Cerebellar nuclear complex (tissue), 1 donor: ENCODE measurements at places on chromosomes 6 and 20.

DNA sequence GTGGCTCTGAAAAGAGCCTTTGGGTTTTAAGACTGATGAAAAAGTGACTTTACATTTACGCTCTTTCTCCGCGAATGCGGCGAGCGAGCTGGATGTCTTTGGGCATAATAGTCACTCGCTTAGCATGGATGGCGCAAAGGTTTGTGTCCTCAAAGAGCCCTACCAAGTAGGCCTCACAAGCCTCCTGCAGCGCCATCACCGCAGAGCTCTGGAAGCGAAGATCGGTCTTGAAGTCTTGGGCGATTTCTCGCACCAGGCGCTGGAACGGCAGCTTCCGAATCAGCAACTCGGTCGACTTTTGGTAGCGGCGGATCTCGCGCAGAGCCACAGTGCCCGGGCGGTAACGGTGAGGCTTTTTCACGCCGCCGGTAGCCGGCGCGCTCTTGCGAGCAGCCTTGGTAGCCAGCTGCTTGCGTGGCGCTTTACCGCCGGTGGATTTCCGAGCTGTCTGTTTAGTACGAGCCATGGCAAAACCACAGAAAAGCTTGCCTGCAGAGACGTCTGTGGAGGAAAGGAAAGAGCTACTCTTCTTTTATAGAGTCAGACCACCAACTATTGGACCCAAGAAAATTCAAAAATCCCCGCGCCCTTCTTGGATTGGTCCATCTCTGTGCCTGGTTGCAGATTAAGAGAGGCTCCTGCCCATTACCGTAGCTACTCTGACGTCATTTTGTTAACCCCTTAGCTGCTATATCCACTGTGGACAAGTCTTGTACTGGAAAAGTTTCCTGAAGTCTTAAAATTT lies 55.5 kb upstream of the HFE start:
- DNase-seq = peak; percentile 45

DNA sequence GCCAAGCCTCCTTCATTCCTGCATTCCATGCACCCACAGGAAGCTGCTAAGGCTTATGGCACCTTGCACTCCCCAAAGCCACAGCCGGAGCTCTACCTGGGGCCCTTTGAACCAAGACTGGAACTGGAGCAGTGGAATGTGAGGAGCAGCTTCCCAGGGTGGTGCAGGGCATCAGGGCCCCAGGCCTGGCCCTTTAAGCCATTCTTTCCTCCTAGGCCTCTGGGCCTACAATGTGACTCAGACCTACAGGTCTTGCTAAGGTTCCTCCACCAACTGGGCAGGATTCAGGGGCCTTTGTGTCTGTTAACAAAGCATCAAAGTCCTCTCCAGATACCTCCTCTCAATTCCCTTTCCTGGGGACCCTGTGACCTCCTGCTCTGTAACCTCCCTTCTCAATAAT lies 36.2 kb downstream of the SF3B5 start:
- no peak for DNase-seq

GRCh38 chr20:35956616-35957015 lies 2.3 kb upstream of the SCAND1 start:
- DNase-seq = no peak

GRCh38 chr20:21134883-21135493 lies 9.1 kb downstream of the KIZ start:
- DNase-seq = no peak

DNA sequence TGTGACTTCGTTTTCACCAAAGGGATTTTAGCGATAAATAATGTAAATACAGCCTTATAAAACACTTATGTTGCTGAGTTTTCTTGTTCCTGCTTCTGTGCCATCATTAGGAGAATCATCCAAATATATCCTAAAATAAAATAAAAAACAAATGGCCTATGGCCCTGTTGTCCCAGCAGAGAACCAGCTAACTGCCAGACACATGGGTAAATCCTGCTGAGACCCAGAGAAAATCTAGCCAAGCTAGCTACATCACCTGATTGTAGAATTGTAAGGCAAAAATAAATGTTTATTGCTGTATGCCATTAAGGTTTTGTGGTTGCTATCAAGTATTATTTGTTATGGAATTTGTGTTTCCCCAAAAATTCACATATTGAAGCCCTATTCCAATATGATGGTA lies 631.2 kb upstream of the SYNCRIP start:
- no peak for DNase-seq

- DNase-seq = no peak
Observed at GRCh38 chr6:43714311-43715055, 26.9 kb upstream of the MRPS18A start.

- DNase-seq = no peak
Observed at GRCh38 chr6:26329763-26330511, 35.1 kb upstream of the BTN3A2 start.

- DNase-seq = no peak
Observed at GRCh38 chr6:41759905-41760579, 12.8 kb upstream of the PGC start.

- no peak for DNase-seq
Observed at GRCh38 chr6:143561105-143561704, 49.7 kb upstream of the FUCA2 start.

- DNase-seq = no peak
Observed at GRCh38 chr20:3777716-3778629, 3.3 kb downstream of the SPEF1 start.

DNA sequence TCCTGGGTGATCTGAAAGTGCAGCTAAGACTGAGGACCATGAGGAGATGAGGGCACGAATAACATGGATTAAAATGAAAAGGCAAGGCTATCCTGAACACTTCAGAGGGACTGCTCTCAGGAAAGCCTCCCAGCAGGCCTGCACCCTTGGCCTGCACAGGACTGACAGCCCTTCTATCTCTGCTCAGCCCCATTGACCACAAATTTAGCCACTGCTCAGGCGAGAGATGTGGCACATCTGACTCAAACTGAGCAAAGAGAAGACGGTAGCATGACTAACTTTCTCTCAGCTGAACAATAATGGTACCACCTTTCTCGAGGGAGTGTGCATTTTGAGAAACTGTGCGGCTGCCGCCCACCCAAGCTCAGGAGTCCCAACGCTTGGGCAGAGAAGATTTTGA lies 257.5 kb downstream of the ADGB start:
- DNase-seq = no peak

GRCh38 chr6:42471142-42471541 lies 19.4 kb upstream of the TRERF1 start:
- no peak for DNase-seq

GRCh38 chr20:19336631-19337030 lies 124.2 kb downstream of the SLC24A3 start:
- DNase-seq = no peak

- no peak for DNase-seq
Observed at GRCh38 chr20:32589256-32589655, 4.1 kb upstream of the NOL4L start.

- DNase-seq = no peak
Observed at GRCh38 chr6:105900125-105900937, 185.8 kb upstream of the PRDM1 start.

DNA sequence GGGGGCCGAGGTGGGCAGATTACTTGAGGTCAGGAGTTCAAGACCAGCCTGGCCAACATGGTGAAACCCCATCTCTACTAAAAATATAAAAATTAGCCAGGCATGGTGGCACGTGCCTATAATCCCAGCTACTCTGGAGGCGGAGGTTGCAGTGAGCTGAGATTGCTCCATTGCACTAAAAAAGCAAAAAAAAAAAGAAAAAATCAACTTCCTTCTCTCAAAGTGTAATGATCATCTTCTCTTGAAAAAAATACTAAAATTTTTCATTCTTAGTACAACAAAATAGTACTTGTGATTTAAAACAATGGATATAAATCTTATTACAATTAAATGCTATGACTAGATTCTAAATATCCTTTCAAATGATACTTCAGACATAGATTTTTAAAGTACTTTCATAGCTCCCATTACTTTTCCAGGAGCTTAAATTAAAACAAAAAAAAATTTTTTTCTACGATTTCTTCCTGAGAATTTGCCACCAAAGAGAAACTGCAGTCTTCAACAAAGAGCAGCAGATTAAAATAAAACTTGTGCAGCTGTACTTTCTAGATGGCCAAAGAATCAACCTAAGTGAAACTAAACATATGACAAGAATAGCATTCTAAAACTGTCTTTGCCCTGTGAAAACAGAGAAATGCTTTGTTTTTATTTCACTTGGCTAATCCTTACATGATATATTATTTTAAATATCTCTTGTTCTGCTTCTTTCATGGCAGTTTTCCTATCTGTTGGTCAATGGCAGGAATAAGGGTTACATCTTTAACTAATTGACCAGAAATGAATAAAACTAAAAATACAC lies 75.2 kb downstream of the MAP3K5 start:
- DNase-seq = no peak

GRCh38 chr6:159919800-159920199 lies 29.0 kb downstream of the MAS1 start:
- no peak for DNase-seq

DNA sequence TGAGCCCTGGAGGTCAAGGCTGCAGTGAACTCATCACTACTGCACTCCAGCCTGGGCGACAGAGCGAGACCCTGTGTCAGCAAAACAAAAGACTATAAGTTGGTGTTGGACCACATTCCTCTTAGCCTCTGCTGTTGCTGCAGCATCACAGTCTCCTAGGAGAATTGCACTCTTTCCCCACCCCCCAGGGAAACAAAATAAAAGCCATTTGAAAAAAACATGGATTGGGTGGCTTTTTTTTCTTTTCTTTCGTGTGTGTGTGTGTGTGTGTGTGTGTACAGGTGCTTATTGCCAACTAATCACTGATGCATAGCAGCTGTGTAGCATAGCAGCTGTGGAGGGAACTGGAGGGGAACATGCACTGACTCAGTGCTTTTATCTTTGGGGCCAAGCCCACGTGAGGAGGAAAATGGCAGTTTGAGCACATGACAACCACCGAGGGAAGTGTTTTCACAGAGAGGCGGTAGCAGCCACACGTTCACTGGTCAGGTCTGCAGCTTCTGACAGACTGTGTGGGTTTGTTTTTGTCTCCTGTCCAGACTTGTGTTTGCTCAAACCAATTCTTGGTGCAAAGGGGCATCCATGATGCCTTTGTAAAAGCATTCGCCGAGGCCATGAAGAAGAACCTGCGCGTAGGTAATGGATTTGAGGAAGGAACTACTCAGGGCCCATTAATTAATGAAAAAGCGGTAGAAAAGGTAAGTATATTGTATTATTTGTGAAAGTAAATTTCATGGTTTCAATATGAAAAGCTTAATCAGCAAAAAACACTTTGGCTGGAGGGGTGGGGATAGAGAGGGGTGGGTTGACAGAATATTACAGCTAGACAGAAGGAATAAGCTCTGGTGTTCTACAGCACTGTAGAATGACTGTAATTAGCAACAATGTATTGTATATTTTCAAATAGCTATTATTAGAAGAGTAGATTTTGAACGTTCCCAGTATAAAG lies 27.7 kb downstream of the ALDH5A1 start:
- no peak for DNase-seq

DNA sequence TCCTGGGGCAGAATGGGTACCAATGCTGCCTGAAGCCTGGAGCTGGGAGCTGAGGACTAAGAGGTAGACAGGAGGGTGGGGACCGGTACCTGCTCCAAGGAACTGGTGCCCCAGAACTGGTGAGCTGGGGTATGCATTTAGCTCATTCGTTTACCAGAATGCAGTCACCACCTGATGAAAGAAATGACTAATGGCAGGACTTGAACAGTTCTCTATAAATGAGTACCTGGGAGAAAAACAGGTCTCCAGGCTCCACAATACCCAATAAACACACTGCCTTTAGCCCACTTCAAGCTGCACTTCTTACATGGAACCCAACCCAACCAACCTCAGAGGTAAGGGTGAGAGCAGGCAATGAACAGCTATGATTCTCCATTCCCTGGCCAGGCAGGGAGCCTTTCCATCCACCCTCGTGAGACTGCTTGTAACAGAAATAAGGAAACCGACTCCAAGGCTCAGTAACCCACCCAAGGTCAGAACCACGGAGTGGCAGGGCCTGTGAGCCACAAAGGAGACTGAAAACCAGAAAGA lies 15.4 kb downstream of the FKBP1A start:
- DNase-seq = no peak

GRCh38 chr6:100382031-100382430 lies 82.7 kb downstream of the SIM1 start:
- no peak for DNase-seq

DNA sequence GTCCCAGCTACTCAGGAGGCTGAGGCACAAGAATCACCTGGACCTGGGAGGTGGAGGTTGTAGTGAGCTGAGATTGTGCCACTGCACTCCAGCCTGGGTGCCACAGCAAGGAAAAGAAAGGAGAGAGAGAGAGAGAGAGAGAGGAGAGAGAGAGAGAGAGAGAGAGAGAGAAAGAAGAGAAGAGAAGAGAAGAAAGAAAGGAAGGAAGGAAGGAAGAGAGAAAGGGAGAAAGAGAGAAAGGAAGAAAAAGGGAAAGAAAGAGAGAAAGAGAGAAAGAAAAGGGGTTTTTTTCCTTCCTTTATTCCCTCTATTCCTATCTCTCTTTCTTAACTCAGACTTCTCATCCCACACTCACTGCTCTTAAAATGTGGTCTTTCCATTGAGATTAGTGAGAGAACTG lies 238.7 kb upstream of the PRDM1 start:
- DNase-seq = no peak

DNA sequence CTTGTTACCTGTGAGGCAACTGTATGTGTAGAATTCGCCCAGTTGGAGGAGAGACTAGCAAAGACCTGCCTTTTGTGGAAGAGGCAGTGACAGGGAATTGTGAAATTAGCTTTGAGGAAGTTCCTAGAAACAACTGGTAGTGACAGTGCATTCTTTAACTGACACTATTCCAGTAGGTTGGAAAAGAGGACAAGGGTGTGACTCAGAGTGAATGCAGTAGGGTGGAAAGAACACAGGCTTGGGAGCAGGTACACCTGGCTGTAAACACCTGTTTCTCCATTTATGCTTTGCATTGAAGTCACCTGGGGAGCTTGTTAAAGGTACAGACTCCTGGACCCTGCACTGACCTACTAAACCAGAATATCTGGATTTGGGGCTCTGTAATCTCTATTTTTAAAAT lies 295.7 kb downstream of the PHACTR1 start:
- no peak for DNase-seq

GRCh38 chr6:57265755-57266221 lies 43.7 kb upstream of the RAB23 start:
- DNase-seq = no peak

GRCh38 chr6:79702691-79703090 lies 71.6 kb downstream of the SH3BGRL2 start:
- DNase-seq = no peak

GRCh38 chr6:169253337-169254238 lies at the start of gene THBS2:
THBS2 (minus strand) TSS chr6:169253846; CDS start chr6:169250784, 3,062 bp downstream.
- DNase-seq = no peak

GRCh38 chr6:46407246-46407645 lies 84.0 kb downstream of the RCAN2 start:
- DNase-seq = no peak

- DNase-seq = no peak
Observed at GRCh38 chr20:59789686-59790085, 143.8 kb downstream of the SYCP2 start.

- DNase-seq = no peak
Observed at GRCh38 chr6:142376115-142376514, 74.3 kb downstream of the ADGRG6 start.

- DNase-seq = no peak
Observed at GRCh38 chr6:12958052-12958706, 241.6 kb downstream of the PHACTR1 start.

DNA sequence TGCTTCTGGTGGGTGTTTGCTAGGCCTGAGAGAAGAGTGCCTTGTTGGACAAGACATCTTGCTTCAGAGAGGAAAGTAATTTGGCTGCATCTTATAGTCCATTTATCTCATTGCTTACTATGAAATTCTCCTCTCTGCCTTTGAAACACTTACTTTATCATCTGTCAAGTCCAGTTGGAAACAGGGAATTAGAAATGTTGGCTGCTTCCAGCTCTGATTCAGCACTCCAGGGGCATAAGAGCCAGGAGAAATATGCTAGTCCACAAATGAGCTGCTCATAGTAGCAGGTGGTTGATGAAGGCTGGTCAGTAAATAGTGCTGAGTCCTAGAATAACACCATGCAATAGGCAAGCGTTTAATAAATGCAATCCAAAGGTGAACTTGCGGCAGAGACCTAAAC lies 227.1 kb downstream of the SLC35F1 start:
- DNase-seq = no peak
